CD14-positive monocyte (primary cell): ENCODE measurements at places on chromosomes 4 and X.

DNA sequence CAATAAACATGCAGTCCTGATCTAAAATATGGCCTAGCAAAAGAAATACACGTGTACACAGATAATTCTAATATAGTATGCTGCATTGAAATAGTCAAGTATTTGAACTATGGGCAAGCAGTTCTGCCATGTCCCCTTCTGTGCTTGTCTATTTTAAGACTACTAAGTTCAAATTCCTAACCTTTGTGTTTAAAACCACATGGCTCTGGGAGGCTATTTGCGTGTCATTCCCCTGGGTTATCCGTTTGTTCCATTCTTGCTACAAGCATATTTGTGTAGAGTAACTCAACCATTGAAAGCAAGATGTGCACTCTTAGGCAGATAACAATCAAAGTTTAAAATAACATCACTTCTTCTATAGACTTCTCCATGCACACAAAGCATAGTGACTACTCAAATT, 25.4 kb upstream of the TBC1D1 start:
- H3K27me3 ChIP-seq, result no peaks in the 10 kb centered on the region
- no peak overlapping the region for H3K4me3 ChIP-seq
- no peak for DNase-seq
- peaks cover 47% of the 10 kb centered on the region for H3K4me1 ChIP-seq
- peaks cover 34% of the 10 kb centered on the region for H3K36me3 ChIP-seq
- peak overlapping the region; percentile 66 for H3K27ac ChIP-seq

GRCh38 chrX:15914486-15914885, 59.9 kb upstream of the AP1S2 start:
- no peak overlapping the region for H3K4me3 ChIP-seq
- no peaks in the 10 kb centered on the region for H3K27me3 ChIP-seq
- no peak for DNase-seq
- peaks cover 89% of the 10 kb centered on the region for H3K4me1 ChIP-seq
- no peaks in the 10 kb centered on the region for H3K36me3 ChIP-seq

DNA sequence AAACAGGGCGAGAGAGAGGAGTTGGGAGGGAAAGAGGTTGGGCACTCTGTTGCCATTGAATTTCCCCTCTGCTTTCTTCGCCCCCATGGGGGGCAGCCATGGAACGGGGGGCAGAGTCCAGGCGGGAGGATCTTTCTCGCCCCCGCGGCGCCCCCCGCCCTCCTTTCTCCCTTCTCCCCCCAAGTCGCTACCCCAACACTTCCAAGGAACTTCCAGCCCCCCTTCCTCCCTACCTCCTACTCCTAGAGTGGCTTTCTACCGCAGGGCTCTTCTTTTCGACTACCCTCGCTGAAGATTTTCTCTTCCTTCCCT, 594 bp upstream of the STAG2 start:
- peaks cover 7% of the 10 kb centered on the region for H3K4me1 ChIP-seq
- no peaks in the 10 kb centered on the region for H3K36me3 ChIP-seq
- peak overlapping the region; percentile 94 for H3K4me3 ChIP-seq
- no peaks in the 10 kb centered on the region for H3K27me3 ChIP-seq

GRCh38 chr4:78691334-78691754, 84.8 kb upstream of the BMP2K start:
- H3K36me3 ChIP-seq, result no peaks in the 10 kb centered on the region
- no peak overlapping the region for H3K4me3 ChIP-seq
- H3K4me1 ChIP-seq, result peaks cover 15% of the 10 kb centered on the region
- H3K27ac ChIP-seq, result no peak overlapping the region
